ENCODE measurements at places on chromosomes 1 and 21. TPM values are rescaled to one million over a fixed set of nuclear protein-coding genes. Genes with fewer than 3 reads are reported as not detected.

- no peak for DNase-seq
Observed at GRCh38 chr1:232788235-232788872, 16.9 kb upstream of the MAP10 start.

- DNase-seq = no peak
Observed at GRCh38 chr21:45354970-45355369, 50.0 kb upstream of the COL18A1 start.

- no peak for DNase-seq
Observed at GRCh38 chr1:208595236-208595635, 351.1 kb upstream of the PLXNA2 start.

DNA sequence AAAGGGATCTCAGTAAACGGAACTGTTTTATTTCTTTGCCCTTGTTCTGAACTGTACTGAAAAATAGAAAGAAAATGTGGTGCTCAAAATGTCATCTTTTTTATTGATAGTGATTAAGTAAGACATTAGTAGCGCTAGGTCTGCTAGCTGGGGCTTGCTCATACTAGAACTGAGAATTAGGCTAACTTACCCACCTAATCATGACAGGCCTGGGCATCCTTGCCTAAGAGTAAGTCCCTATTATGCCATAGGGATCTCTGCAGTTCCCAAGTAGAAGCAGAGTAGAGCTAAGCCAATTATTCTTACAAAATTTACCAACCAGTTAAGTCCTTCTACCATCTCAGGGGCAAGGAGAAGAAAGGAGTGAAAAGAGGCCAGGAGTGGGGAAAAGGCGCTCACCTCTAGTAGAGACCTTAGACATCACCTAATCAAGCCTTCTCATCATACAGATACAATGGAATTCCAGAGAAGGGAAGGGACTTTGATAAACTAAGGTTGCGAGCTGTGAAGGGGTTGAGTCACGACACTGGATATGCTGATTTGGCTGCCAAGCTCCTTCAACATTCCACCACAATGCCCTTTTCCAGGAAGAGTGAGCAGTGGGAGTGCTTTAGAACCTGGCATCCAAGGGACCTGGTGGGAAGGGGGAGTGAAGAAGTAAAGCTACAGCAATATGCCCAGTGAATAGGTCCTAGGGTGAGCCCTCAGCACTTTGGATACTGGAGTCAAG lies 27.7 kb upstream of the RPTN start:
- DNase-seq = no peak

- DNase-seq = no peak
Observed at GRCh38 chr1:221381910-221382623, 359.8 kb downstream of the DUSP10 start.

GRCh38 chr1:45321444-45321843 lies 5.3 kb upstream of the HPDL start:
- no peak for DNase-seq

DNA sequence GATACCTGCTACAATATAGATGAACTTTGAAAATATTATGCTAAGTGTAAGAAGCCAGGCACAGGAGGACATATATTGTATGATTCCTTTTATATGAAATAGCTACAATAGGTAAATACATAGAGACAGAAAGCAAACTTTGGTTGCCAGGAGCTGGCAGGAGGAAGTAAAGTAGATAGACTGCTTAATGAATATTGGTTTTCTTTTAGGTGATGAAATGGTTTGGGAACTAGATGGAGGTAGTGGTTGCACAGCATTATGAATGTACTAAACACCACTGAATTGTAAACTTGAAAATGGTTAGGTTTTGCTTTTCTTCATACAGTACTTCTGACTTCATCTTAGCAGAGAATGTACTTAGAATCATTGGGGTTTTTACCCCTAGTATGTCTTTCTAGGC lies 21.5 kb downstream of the ABCB10 start:
- DNase-seq = no peak

GRCh38 chr1:29490204-29490934 lies 254.0 kb downstream of the PTPRU start:
- DNase-seq = no peak

DNA sequence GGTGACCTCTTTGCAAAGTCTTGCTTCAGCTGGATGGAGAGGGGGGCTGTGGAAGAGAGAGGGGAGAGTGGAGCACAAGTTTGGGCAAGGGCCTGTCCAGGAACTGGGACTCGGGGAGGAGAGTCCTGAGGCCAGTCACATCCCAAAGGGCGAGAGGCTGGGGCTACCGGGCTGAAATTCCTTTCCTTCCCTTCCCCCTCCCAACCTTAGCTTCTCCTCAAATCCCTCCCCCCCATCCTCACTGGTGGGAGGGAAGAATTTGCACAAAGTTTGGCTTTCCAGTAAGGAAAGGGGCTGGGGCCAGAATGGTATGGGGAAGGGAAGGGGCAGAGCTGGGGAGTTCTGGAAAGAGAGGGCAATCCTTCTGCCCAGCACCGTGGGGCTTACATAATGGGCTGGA lies 854 bp downstream of the CNTN2 start:
- DNase-seq = no peak

- DNase-seq = no peak
Observed at GRCh38 chr1:36638268-36638667, 155.6 kb upstream of the CSF3R start.

DNA sequence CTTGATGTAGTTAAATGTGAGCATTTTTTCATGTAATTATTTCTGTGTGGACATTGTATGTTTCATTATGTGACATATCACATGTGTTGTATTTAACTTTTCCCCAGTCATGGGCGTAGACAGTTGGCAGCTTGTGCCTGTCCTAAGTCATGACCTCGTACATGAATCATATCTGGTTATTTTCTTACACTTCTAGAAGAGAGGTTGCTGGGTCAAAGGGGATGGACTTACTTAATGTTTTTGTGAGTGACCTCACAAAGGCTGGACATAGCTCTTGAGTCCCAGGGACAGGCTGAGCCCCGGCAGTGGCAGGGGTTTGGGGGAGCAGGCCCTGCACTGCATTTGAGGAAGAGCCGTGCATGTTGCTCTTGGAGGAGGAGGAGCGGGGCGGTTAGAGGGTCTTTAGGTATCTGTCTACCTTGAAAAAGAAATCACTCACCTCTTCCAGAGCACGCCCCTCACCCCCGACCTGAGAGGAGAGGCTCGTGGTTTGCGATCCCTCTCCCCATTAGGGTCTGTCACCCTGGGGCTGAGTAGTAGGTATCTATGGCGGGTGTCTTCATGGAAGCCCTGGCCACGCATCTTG lies 16.4 kb downstream of the IFNGR2 start:
- peak; percentile 74 for DNase-seq

- DNase-seq = no peak
Observed at GRCh38 chr1:212482637-212483441, 50.1 kb downstream of the NENF start.

DNA sequence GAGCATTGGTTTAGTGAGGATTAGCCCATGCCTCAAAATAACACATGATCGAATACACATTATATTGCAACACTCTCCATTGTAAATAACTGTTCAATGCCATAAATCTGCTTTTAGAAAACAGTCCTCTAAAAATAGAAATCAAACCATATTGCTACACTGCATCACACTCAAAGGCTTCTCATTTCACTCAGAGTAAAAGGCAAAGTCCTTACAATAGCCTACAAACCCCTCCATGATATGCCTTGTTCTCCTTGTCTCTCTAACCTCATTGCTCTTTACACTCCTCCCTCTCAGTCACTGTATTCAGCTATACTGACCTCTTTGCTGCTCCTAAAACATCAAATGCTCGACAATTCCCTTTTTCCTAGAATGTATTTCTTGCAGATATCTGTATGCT lies 64.2 kb downstream of the CYYR1 start:
- no peak for DNase-seq

DNA sequence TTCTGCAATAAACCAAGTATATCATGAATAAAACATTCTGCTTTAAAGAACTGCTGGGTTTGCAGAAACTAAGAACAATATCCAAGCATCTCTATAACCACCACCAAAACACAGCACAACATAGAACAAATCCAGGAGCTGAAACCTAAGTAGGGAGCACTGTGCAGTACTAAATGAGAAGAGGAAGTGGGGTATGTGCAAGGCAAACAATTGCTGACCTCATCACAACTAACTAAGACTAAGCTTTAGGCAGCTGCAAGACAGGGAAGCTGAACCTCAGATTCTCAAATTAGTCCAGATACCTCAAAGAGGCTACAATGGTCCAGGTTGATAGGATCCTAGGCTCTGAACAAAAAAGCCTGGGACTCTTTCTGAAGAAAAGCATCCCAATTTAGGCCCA lies 172.6 kb downstream of the SLC44A5 start:
- DNase-seq = no peak

DNA sequence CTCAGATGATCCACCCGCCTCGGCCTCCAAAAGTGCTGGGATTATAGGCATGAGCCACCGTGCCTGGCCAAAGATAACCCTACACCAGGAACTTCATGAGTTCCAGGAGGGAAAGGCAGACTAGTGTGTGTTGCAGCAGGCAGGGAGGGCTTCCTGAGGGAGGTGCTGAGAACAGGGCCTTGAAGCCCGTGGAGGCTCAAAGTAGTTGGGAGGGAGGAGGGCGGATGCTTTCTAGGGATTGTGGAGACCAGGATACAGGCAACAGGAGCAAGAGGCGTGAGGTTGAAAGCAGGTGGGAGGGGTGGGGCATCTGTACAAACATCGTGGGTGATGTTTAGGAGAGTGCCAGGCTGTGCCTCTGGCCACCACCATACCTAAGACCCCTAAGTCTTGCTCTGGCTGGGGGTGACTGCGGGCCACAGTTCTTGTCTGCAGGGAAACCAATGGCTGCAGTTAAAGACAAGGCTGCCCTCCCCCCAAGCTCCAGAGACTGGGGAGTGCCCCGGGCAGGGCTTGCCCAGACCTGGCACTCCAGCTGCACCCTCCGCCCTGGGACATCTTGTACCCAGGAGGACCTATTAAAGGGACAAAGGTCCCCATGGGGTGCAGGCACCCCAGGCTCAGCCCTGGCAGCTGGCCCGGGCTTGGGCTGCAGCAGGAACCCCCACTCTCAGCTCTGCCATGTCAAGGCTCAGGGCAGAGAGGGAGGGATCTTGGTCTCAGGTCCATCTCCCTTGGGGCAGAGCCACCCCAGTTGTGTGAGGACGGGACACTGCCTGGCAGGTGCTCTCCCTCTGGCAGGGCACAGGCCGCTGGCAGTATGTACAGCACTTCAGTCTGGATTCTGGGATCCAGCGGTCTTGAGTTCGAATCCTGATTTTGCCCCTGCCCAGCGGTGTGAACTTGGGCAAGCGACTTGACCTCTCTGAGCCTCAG lies 22.1 kb upstream of the CASZ1 start:
- no peak for DNase-seq

- DNase-seq = no peak
Observed at GRCh38 chr1:220552672-220553260, 24.8 kb downstream of the MARK1 start.

GRCh38 chr1:179706339-179706941 lies 36.7 kb upstream of the FAM163A start:
- DNase-seq = no peak

GRCh38 chr1:201584471-201585092 lies 45.7 kb downstream of the NAV1 start:
- DNase-seq = no peak

- no peak for DNase-seq
Observed at GRCh38 chr1:4393191-4393590, 261.2 kb upstream of the AJAP1 start.

The GBP2 gene
- 110 TPM for total RNA-seq

The PDE9A gene
- 3.8 TPM for total RNA-seq

The TMIGD3 gene
- 4.0 TPM for total RNA-seq

The TRAF3IP3 gene
- 9.0 TPM for total RNA-seq

The CCDC27 gene
- not detected for total RNA-seq

The TSPAN1 gene
- 2.3 TPM for total RNA-seq

The TMEM125 gene
- not detected for total RNA-seq

The DPYD gene
- 51.3 TPM for total RNA-seq

The G0S2 gene
- total RNA-seq = 24.9 TPM

The KLHL20 gene
- 28.5 TPM for total RNA-seq

The FCRL5 gene
- total RNA-seq = 0.84 TPM

The PLA2G2A gene
- total RNA-seq = 901 TPM
